ENCODE measurements at places on chromosomes 1 and 21. TPM values are rescaled to one million over a fixed set of nuclear protein-coding genes. Genes with fewer than 3 reads are reported as not detected.

- DNase-seq, result no peak
These were observed 65.5 kb upstream of the AK4 start for GRCh38 chr1:65082346-65083040.

GRCh38 chr1:213676736-213677135, 311.0 kb upstream of the PROX1 start:
- DNase-seq, result no peak

DNA sequence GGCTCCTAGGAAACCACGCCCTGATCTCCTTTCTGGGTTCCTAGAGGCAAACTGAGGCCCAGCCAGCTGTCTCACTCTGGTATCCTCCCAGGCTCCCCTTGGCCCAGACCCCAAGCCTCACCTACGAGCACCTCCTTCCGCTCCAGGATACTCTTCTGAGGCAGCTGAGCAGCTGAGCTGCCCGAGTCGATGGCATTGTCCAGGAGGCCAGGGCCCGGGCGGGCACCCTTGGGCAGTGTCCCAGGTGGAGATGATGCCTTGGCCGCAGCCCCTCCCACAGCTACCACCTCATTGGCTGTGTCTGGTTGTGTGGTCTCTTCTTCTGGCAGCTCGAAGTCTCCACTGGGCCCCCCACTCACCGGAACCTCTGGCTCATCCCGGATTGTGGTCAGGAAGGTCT, 34.4 kb downstream of the SDC3 start:
- DNase-seq, result no peak

DNA sequence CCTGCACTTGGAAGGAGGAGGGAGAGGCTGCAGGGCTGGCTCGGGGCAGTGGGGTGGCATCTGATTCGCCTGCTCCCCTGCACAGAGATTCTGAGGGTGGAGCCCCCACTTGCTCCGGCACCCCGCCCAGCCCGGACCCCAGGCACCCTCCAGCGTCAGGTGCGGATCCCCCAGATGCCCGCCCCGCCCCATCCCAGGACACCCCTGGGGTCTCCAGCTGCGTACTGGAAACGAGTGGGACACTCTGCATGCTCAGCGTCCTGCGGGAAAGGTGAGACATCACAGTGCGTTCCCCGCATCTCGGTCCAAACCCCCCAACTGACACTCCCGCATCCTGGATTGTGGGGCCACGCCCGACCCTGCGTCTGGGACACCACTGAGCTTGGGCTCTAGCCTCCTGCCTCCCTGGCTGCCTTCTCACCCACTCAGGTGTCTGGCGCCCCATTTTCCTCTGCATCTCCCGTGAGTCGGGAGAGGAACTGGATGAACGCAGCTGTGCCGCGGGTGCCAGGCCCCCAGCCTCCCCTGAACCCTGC, 7.9 kb downstream of the ADAMTSL4 start:
- DNase-seq, result peak; percentile 24

DNA sequence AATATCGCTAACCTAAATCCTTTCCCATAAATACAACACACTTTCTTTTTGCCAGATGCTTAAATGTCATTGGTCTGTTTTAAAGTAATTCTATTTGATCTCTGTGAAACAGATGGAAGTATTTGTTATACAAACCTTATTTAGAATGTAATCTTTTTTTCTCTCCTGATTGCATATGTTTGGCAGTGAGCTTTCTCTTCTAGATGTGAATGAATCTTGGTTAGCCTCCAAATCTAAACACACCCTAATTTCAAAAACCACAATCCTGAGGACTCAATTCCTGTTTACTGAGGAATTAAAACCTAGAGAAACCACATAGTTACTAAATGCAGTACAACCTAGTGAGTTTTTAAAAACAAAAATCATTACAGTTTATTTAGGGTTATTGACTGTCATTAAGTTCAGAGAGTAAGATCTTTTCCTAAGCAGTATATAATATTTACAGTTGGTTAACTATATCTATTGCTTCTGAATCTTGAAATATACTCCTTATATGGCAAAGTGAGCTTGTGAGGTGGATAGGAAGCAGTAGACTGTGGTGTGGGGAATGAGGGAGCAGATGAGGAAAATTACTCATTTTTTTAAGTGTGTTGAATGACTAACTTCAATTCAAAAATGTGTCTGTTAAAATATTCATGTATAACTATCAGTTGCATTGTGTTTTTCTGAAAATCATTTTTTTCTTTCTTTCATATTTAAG, 218.7 kb downstream of the FMN2 start:
- no peak for DNase-seq

Gene ESRRG
- total RNA-seq, result 0.61 TPM

- peak; percentile 66 for DNase-seq
These were observed 274.5 kb downstream of the TM2D1 start for GRCh38 chr1:61450454-61450853.

- no peak for DNase-seq
These were observed 138.9 kb downstream of the PROX1 start for GRCh38 chr1:214126697-214127146.

GRCh38 chr1:9202240-9202870, 32.2 kb upstream of the H6PD start:
- no peak for DNase-seq

DNA sequence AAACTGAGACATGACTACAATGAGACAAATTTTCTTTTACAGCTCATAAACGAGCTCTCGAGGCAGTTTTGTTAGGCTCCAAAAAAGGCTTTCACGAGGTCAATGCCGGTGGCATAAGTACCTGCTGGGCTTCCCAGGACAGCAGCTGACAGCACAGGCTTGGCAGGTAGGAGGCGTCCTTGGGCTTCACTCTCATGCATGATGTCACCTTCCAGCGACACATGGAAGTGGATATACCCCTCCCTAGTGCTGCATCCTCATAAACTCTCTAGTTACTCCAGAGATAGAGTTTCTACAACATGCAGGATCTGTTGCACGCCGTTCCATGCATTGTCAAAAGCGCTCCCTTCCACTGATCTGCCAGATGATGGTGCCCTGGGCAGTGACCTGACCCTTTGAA, 112.5 kb upstream of the PAXBP1 start:
- DNase-seq, result no peak
